ENCODE measurements at places on chromosomes 6 and 20.

- no peak for DNase-seq
Measured at GRCh38 chr6:41600499-41601247, 37.6 kb upstream of the MDFI start.

DNA sequence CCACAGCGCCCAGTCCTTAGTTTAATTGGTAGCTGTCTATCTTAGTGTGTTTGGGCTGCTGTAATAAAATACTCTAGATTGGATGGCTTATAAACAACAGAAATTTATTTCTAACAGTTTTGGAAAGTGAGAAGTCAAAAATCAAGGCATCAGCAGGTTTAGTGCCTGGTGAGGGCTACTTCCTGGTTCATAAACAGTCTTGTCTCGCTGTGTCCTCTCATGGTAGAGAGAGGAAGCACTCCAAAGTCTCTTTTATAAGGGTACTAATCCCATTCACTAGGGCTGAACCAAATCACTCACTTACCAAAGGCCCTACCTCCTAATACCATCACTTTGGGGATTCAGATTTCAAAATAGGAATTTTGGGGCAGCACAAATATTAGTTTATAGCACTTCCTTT lies 336.9 kb upstream of the RSPO3 start:
- no peak for DNase-seq

GRCh38 chr6:144340541-144341371 lies 55.6 kb downstream of the UTRN start:
- DNase-seq: no peak

- DNase-seq: no peak
Measured at GRCh38 chr6:14573267-14573666, 455.7 kb downstream of the CD83 start.

DNA sequence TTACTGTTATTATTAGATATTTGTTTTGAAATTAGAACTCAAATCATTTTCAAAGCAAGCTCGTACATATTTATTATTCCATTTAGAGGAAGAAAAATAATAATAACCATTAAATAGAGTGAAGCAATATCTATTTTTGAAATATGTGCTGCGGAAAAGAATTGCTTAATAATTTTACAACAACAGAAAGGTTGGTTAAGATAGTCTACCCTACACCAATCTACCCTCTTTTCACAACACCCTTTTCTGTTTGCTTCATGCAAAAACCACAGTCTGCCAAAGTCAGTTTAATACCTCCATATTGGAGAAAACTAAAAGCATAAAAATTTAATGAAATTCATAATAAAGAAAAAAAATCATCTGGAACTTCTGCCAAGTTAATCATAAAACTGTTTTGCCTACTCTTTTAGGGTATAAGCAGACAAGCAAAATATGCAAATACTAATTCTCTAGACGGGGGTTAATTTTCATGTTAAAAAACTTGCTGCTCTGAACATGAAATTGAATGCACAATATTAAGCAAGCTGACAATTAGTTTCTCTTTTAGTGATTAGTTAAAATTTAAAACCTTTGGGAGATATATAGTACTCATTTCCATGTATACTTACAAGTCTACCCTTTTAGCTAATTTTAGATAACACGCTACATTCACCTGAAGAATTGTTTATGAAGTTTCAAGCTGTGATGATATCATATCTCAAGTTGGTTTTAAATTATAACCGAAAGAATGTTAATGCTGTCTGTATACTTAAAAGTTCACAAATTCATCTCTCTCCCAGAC lies 100.2 kb downstream of the AHI1 start:
- DNase-seq: no peak

DNA sequence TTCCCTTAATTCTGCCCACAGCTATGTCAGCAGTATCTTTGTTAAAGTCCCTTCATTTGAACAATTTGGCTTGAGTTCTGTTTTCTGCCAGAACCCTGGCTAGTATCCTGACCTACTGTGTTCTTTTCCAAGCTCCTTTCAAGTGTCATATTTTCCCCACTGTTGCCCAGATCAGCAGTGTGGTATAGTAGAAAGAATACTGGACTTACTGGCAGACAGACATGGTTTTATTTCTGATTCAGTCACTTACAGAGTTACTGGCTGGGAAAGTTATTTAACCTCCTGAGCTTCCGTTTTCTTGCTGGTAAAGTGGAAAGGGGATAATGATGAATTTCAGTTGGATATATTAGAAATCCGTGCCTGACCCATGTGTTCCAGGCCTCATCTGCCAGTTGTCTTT lies 39.8 kb upstream of the RAB23 start:
- DNase-seq: no peak

- no peak for DNase-seq
Measured at GRCh38 chr6:153099636-153100035, 31.4 kb downstream of the RGS17 start.

GRCh38 chr6:5132731-5133130 lies 47.6 kb downstream of the PPP1R3G start:
- peak; percentile 64 for DNase-seq

- no peak for DNase-seq
Measured at GRCh38 chr6:106807947-106808611, 166.4 kb downstream of the CD24 start.

- peak; percentile 64 for DNase-seq
Measured at GRCh38 chr20:3483784-3484183, 13.0 kb downstream of the ATRN start.

GRCh38 chr20:50331469-50332363 lies 141.1 kb downstream of the CEBPB start:
- DNase-seq: no peak

DNA sequence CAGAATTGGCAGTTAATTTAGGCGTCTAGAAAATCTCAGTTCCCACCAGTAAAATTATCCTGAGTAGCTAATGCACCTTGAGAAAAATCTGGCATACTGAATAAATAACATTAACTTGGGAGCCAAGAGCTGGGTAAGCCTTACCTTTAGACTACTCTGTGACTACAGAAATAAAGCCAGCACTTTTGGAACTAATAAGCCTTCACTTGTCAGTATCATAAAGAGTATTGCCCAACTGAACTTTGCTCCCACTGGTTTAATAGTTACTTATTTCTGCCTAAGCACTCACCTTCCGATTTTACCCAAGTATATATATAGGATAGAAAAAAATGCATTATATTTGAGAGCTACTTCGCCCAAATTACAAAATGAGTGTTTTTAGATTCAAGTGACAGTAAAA lies 10.7 kb downstream of the FAM8A1 start:
- DNase-seq: no peak

- DNase-seq: peak; percentile 69
Measured at GRCh38 chr6:18507561-18507960, 120.4 kb downstream of the RNF144B start.

DNA sequence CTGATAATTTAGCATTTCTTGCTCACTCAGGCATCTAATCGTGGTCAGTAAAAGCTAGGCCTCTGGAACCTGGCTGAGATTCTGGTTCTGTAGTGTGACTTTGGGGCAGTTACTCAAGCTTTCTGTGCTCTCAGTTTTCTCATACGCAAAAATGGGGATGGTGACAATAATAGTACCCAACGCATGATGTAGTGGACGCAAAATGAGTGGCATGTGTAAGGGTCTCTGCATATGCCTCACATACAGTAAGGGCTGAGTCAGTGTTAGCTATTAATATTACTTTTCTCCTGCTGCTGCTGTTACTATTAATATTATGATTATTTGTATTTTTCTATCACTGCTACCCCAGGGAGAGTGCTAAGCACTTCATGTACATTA lies 686 bp downstream of the GINS1 start:
- peak; percentile 7 for DNase-seq
